ENCODE measurements at places on chromosomes 16 and 17. TPM values are rescaled to one million over a fixed set of nuclear protein-coding genes. Genes with fewer than 3 reads are reported as not detected.

DNA sequence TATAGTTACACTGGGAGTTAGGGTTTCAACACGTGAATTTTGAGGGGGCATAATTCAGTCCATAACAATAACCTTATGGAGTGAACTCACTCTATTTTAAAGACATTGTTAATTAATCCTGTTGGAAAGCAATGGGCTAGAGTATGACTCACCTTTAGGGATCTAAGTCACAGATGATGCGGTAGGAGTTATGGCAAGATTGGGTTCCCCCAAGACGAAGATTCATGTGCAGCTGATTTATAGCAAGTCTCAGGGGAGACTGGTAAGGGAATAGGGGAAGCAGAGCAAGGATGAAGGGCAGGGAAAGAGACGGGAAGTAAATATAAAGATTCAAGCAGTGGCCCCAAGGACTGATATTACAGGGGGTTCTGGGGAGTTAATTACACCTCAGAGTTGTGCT lies 159.6 kb upstream of the DNAH9 start:
- DNase-seq: no peak

GRCh38 chr16:89007371-89008249 lies 30.6 kb upstream of the CBFA2T3 start:
- DNase-seq: peak; percentile 15

The NEUROD2 gene
- not detected for total RNA-seq

The FBXO39 gene
- total RNA-seq: not detected

GRCh38 chr16:84048871-84049270 lies 6.3 kb upstream of the SLC38A8 start:
- no peak for DNase-seq

GRCh38 chr17:32275060-32276042 lies 9.7 kb downstream of the RHBDL3 start:
- peak; percentile 51 for DNase-seq

- DNase-seq: no peak
Observed at GRCh38 chr17:48211011-48211410, 103.4 kb downstream of the SNX11 start.

The CNP gene
- 28.6 TPM for total RNA-seq

DNA sequence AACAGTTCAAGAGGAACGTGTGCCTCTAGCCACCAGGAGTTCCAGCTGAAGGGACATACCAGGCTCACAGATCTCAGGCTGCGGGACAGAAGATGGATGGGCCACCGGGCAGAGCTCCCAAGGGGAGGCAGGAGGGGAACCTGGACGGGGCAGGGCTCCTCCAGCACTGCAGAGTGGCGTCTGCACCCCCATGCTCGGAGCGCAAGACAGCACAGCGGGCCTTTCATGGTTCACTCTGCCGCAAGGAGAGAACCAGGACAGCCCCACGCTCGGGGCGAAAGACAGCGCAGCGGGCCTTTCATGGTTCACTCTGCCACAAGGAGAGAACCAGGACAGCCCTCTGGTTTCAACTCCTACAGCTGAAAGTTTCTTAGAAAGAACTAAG lies 20.6 kb downstream of the SLC38A10 start:
- no peak for DNase-seq

DNA sequence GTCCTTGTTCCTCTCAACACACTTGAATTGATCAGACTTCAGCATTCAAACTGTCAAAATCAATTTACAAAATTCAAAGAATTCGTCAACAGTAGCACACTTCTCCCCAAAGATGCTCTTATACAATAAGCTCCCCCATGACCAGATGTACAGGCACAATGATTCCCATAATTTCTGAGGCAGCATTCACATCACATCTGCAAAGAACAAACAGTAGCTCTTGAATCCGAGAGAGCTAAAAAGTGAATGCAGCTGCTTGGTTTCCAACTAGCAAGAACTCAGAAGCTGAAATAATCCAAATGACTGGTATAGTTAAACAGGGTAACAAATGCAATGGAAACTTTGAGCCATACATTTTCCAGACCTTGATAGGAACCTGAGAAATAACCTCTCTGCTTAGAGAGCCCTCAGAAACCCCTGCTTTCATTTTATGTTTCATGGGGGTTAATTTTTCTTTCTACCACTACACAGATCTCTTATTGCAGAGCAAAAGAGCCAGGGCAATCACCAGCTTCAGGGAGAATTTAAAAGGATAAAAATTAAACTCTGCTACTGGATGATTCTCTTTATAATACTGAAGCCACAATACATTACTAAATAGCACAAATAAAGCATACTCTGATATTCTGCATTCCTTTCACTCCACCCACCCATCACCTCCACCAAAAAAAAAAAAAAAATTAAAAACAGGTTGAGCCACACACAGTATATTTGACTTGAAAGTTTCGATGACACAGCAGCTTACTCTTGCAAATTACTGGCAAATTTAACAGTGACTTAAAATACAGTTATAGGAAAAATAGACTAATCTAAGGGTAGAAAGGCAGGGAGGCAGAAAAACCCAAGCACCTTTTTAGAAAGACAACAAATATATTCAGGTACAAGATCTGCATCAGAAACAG lies 23.1 kb upstream of the TMEM97 start:
- no peak for DNase-seq

DNA sequence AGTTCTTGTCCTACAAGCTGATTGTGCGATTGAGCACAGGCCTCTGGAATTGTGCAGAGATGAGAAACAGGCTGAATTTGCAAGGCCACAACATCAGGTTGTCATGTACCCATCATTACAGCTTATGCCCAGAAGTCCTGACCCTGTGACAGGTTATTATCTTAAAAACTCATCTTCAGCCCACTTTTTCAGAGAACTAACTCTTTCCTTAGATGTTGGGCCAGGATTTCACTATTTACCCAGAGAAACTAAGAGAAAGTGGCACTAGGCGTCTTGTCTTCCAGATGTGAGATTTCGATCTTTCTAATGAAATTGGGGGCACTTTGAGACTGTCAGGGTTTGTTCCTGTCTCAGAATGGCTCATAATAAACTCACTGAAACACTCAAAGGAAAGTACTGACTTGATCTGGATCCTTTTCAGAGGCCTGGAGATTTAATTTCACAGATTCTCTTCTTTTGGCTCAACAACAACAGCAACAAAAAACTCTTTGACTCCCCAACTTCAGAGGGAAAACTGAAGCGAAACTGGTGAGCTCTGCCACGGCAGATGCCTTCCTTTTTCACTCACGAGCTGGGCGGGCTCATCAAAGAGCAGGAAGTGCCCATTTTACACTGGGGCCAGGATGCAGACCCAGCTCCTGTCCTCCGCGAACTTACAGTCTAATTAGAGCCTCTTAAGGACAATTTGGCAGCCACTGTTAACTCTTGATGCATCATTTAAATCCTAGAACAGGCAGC lies 17.7 kb upstream of the SLC12A3 start:
- DNase-seq: no peak

DNA sequence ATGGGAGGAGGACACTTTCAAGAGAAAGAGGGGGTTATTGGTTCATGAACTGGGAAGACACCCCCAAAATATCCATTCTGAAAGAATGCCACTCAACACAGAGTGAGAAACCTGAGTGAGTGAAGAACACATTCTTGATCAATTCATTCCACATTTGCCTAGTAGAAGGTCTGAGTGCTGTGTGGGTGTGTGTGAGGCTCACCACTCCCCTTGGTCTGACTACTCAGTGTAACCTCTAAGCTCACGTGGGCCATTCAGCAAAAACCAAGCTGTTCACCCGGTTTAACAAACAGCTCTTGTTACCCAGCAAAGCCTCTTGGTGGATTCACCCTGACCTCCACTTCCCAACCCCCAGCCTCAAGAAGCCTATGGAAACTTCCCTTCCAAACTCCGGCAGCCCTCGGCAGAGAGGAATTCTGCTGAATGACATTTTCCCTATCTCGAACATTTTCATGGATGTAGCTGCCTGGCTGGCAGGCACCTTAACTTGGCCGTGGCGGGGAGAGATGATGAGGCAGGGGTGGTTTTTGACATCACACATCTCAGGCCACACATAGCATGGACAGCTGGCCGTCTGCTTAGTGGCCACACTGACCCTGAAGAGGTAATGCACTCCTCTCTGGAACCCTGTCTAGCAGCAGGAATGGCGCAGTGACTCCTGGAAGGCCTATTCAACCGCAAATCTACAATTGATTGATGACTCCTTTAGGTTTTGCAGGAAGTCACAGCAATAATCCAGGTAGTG lies 11.6 kb downstream of the ST6GALNAC1 start:
- no peak for DNase-seq

The ZG16 gene
- not detected for total RNA-seq
